HuH-7 (cell line): ENCODE measurements at places on chromosomes 6 and 20.
A peak's percentile ranks its signal among the peaks of the same experiment; 100 is the strongest.

DNA sequence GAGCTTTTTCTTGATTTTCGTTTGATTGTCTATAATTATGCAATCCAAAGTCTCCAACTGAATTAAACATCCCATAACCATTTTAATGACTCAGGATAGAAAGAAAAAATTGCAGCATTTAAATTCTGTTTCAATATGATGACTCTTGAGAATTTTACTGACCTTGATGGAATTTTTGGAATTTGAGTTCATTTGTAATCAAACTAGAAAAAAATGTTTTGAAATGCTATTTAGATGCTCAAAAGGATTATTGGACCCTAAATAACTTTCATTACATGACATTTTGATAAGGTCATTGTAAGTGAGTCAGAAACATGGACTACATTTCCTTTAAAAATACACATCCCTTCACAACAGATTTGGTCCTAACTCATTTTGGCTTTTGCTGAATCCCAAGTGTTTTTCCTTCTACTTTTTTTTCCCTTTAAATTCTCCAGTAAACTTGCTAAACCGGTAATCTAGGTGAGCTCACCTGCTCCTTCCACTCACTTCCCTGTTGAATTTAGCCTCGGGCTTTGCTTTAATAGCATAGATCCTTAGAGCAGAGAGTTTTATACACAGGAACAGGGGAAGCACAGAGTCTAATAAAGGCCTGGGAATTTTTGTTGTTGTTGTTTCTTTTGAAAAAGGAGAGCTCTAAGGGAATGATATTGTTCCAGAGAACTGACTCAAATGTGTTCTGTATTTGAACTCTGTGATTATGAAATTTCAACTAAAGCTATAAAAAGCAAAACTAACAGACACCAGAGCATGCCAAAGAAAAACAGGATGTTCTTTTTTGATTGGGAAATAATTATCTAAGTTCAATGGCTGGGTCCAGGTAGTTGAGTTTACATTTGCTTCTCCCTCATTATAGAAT, 1088.2 kb upstream of the CITED2 start:
- DNase-seq = no peak

DNA sequence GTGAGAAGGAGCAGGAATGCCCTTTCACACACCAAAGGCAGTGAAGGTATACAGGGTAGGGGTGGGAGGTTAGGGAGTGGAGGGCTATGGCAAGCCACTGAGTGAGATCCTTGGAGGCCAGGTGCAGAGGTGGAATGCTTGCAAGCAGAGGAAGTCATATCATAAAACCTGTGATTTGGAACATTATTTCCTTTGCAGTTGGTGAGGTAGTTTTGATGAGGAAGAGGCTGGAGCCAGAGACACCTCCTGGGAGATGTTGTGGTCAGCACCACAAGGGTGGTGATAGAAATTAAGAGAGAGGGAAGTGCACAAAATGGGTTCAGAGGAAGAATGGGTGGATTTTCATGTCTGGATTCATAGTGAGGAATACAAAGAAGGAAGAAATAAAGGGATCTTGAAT, 73.0 kb downstream of the PLCB4 start:
- DNase-seq = no peak

- peak; percentile 22 for DNase-seq
These were observed 93.1 kb downstream of the EPB41L2 start for GRCh38 chr6:130969791-130970491.

- no peak for DNase-seq
These were observed 104.5 kb downstream of the IBTK start for GRCh38 chr6:82143041-82143481.

- peak; percentile 85 for DNase-seq
These were observed 52.8 kb downstream of the GTF2H5 start for GRCh38 chr6:158220786-158221442.

- DNase-seq = no peak
These were observed 88.9 kb upstream of the ECI2 start for GRCh38 chr6:4224067-4224978.

- no peak for DNase-seq
These were observed 3.9 kb downstream of the SYTL3 start for GRCh38 chr6:158653577-158654354.

DNA sequence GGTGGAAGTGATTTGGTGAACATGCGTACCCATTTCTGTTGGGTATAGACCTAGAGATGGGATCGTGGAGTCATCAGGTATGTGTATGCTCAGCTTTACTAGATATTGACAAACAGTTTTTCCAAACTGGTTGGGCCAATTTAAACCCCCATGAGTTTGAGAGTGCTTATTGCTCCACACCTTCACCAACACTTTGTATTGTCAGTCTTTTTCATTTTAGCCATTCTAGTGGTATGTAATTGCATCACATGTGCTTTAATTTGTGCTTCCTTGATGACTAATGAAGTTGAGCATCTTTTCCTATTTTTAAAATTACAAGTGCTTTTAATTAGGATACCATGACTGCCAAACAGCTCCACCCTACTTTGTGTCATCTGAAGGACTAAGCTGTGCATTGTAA, 158.9 kb upstream of the AKIRIN2 start:
- no peak for DNase-seq
